ENCODE measurements at places on chromosomes 6 and 20.

DNA sequence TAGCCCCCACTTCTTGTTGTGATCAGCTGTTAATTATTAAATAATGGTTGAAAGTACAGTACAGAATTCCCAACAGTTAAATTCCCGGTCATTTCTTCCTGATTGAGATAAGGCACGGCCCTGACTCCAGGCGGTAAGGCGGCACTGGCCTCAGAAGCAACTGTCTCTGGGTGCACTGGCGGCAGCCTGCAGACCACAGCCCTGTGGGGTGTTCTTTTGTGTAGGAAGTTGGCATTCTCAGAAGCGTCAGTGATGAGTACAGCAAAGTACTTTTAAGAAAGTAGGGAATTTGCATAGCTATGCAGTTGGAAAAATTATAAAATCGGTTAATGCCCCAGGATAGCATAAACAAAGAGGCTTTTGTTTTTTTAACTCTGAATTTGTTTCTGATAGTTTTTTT is 50.5 kb downstream of the SAMD5 start:
- no peak for DNase-seq

DNA sequence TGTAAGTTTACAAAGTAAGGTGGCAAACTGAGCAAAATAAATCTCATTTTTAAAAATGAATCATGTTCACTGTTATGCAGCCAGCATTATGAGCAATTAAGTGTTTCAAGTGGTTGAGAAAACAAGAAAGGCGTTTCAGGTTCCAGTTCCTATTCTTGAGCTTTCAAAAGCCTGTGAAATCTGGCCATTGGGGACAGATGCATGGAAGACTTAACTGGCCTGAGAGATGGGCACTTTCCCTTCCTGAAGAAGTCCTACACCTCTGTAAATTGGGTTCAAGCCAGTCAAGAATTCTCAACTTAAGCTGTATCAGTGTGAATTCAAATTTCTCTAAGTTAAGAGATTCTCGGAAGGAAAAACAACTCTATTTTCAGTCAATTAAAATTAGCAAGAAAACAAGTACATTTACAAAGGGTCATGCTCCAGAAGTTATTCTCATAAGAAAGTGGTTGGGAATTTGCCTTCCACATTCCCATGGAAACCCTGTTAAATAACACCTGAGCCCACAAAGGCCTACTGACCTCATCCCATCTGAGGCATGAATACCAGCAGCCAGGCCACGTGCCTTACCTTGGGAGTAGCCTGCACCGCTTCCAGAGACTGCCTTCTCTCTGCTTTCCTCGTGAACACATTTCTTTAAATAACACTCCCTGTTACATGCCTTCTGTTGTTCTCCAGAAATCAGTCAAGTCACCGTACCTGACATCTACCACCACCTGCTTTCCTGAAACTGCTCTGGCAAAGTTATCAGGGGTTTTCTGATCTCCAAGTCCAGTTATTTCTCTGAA is 19.4 kb downstream of the MAP3K5 start:
- no peak for DNase-seq

DNA sequence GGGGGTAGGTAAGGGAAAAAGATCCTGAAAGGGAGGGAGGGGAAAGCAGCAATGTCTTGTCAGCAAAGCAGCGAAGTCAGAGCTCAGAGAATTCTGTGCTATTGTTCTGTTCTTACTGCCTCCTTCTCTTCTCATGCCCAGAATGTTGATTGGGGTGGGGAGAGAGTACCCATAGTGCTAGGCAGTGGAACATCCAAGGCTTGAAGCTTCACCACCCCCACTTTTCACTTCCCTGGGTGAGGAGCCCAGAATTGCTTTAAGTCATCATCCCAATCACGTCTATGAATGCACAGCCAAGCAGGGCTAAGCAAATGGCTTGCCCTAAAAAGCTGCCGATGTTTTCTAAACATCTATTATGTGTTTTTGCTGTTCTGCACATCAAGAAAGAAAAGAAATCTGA is 16.5 kb downstream of the REPS1 start:
- no peak for DNase-seq

DNA sequence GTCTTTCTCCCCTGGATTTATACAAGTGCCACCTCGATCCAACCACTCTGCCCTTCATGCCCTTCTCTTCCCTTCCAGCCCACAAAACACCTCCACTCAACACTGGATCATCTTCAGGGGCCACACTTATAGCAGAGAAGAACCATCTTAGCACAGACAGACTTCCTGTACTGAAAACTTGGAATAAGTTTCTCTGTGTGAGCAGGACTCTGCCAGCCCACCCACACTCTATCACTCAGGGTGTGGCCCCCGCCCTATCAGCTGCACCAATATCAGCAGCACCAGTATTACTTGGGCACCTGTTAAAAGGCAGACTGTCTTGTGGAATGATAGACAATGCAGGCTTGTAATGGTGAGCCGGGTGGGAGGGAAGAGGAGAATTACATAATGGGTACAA is 86.7 kb downstream of the SCML4 start:
- no peak for DNase-seq

DNA sequence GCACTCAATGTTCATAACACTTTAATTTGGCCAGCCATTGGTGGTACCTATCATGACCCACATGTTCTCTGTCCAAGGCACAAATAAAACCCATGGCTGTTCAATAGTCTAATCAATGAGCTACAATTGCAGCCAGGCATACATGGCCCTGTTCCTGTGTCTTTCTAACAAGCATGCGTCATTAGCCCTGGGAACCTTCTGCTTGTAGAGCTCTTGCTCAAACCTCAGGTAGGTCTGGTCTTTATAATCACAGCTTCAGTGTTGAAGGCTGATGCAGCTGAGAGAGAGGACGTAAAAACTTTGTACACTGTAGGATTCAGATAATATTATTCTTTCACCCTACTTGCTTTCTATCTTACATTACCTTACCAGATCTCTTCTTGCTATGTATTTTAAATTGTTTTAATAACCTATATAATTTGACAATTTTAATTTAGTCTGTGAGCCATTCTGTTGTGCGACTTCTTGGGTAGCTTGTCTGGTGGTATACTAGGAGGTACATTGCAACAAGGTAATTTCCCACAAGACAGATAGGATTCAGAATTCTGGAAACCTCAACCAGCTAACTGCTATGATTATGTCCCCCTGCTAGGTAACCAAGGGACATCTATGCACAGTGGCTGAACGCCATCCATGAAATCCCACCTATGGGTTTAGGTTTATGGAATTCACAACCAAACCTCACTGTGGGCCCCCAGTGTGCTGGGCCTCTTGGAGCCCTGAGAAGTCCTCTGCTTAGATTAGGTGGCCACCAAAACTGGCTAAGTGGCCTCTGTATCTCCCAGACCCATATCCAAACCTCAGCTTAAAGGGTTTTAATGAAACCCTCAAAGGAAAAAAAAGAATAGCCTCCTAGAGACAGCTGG is 55.4 kb upstream of the RIPOR2 start:
- no peak for DNase-seq

DNA sequence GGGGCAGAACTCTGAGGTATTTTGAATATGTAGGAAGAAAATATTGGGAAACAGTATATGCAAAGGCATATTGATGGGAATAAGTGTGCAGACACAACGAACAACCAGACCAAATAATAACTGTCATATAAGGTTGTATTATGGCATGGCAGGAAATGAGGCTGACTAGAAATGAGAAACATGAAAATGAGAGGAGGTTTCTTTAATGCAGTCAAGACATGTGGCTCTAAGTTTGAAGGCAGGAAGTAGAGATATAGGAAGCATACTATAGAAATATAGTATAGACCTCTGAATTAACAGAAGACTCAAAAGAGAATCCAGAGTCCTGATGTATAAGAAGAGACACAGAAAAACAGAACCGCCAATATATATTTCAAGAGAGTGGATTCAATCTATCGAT is 459.7 kb upstream of the PTCHD4 start:
- no peak for DNase-seq

- DNase-seq: no peak
These were observed 350.7 kb downstream of the KHDRBS2 start for GRCh38 chr6:61935242-61935846.

GRCh38 chr6:61887423-61887822 is 398.6 kb downstream of the KHDRBS2 start:
- no peak for DNase-seq

DNA sequence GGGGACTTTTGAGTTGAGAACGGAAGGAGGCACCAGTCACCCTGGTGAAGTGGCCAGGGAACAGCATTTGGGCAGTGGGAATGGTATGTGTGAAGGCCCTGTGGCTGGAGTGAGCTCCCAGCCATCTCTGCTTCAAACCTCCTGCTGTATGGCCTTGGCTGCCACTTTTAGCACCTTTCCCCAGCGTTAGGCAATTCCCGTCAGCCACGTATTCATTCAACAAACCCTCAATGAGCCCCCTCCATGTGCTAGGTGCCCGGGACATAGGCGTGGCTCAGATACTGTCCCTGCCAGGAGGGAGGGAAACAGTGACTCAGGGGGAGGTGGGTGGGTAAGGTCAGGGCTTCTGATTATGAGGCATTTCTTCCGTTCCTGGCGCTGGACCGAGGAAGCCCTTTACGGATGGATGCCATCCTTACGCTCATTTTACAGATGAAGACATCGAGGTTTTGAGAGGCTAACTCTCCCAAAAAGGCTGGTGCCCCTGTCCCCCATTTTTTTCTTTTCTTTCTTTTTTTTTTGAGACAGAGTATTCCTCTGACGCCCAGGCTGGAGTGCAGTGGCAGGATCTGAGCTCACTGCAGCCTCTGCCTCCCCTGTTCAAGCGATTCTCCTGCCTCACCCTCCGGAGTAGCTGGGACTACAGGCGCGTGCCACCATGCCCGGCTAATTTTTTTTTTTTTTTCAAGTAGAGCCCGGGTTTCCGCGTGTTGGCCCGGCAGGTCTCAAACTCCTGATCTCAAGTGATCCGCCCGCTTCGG is 37.5 kb downstream of the SRC start:
- DNase-seq: no peak

DNA sequence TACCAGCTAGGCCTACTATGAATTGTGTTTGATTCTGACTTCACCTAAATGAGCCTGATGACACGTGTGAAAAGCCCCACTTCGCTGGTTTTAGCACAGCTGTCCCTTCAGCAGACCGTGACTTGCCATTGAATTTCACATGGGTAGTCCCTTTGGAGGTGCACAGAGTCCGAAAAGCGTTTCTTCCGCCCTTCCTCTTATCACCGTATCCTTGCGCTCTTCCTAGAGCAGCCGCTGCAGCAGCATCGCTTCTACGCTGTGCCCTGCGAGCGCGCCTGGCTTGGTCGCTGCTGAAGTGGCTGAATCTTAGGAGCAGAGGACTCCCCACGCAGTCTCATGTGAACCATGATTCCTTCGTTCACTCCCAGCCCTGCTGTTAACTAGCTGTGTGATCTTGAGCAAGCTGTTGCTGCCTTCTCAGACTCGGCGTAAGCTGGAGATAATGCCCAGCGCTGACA is 127.0 kb downstream of the PACRG start:
- DNase-seq: no peak

- no peak for DNase-seq
These were observed 38.3 kb downstream of the MAPK14 start for GRCh38 chr6:36065916-36066315.

- DNase-seq: no peak
These were observed 119.0 kb upstream of the STMND1 start for GRCh38 chr6:16982807-16983206.

DNA sequence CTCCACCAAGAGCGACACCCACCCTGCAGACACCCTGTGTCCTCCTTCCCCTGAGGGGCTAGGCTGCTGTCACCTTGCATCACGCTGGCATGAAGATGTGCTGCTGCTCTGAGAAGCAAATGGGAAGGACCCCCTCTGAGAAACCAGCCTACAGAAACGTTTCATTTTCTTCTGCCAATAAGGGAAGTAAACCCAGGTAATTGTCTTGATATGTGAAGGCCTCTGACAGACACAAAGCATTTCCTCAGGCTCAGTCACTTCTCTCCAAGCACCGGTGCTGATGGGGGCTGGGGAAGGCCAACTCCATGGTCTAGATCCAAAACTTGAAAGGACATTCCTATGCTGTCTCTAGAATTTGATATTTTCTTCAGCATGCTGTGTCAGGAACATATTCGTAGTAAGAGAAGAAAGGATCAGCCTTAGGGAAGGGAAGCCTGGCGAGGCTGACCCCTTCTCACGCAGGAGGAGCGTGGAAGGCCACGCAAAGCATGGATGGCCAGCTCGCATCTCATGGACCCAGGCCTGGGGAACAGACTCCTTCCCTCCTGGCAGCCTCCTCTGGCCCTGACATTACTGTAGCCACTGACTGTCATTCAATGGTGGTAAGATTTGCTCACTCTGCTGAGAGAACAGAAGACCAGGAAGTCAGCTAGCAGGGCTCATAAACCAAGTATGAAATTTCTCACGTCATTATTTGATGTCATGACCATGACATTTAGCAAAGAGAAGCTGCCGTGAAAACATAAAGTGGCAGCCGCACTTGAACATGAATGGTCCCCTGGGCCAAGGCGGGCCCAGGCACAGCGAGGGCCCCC is 20.4 kb downstream of the ACSS1 start:
- no peak for DNase-seq

DNA sequence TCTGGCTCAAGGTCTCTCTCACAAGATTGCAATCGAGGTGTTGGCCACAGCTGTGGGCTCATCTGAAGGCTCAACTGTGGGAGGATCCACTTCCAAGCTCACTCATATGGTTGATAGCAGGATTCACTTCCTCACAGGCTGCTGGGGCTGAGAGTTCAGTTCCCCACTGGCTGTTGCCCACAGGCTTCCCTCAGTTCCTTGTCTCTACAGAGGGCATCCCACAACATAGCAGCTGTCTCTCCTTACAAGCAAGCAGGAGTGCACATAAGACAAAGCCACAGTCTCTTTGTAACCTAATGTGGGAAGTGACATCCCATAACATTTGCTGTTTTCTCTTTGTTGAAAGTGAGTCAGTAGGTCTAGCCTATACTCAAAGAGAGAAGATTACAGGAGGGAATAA is 14.0 kb downstream of the SPATS1 start:
- DNase-seq: no peak

- DNase-seq: no peak
These were observed 21.2 kb downstream of the CUL9 start for GRCh38 chr6:43203029-43203717.

GRCh38 chr6:20955751-20956150 is 421.5 kb downstream of the CDKAL1 start:
- no peak for DNase-seq

- DNase-seq: no peak
These were observed 250.2 kb downstream of the ZNF217 start for GRCh38 chr20:53343448-53343847.

GRCh38 chr6:14707971-14708465 is 537.9 kb upstream of the JARID2 start:
- DNase-seq: no peak
